Panc1 (cell line): ENCODE measurements at places on chromosomes 5 and 9. TPM values are rescaled to one million over a fixed set of nuclear protein-coding genes. Genes with fewer than 3 reads are reported as not detected.

Gene NIM1K
- total RNA-seq, result 0.59 TPM

Gene LECT2
- total RNA-seq, result not detected

Gene ZNG1C
- total RNA-seq, result 22.4 TPM

Gene SPINK6
- total RNA-seq, result not detected

Gene LRRC19
- not detected for total RNA-seq

Gene CDH9
- total RNA-seq, result 0.10 TPM

Gene UGT3A2
- total RNA-seq, result 0.10 TPM

Gene GARIN3
- total RNA-seq, result not detected

Gene PCDHGC5
- 0.36 TPM for total RNA-seq

Gene GABRP
- total RNA-seq, result not detected

Gene TBCA
- 302 TPM for total RNA-seq

Gene SLC28A3
- total RNA-seq, result not detected

Gene DNAI1
- 2.2 TPM for total RNA-seq

Gene IFNE
- total RNA-seq, result 0.44 TPM

Gene KCNMB1
- not detected for total RNA-seq

Gene ARSK
- 13.7 TPM for total RNA-seq

Gene RLN2
- not detected for total RNA-seq

Gene IL33
- not detected for total RNA-seq

Gene CAMK2A
- 0.51 TPM for total RNA-seq

Gene TEK
- not detected for total RNA-seq

Gene GRM6
- total RNA-seq, result not detected

Gene SOHLH1
- total RNA-seq, result not detected

Gene FGF1
- total RNA-seq, result not detected

Gene DMRTA1
- total RNA-seq, result 1.8 TPM

Gene IL4
- total RNA-seq, result not detected

Gene BAAT
- 0.08 TPM for total RNA-seq

Gene MARCHF3
- total RNA-seq, result 3.0 TPM

Gene IL9
- total RNA-seq, result not detected

Gene RASGEF1C
- total RNA-seq, result 0.49 TPM

Gene GPR151
- total RNA-seq, result not detected

Gene SPINK13
- not detected for total RNA-seq

Gene F12
- 13.4 TPM for total RNA-seq

Gene TLX3
- not detected for total RNA-seq

Gene AMBP
- 1.7 TPM for total RNA-seq

Gene IFNA13
- total RNA-seq, result not detected

Gene HDHD3
- 14.5 TPM for total RNA-seq

Gene PCDHA5
- 0.10 TPM for total RNA-seq

Gene TAF11L10
- not detected for total RNA-seq

Gene GPR150
- total RNA-seq, result 0.54 TPM

Gene C9orf153
- total RNA-seq, result not detected

Gene MEIKIN
- total RNA-seq, result not detected

Gene STK10
- 34.9 TPM for total RNA-seq

Gene THBS4
- total RNA-seq, result 0.31 TPM

Gene BRD9
- total RNA-seq, result 64.3 TPM

Gene LCNL1
- total RNA-seq, result 0.82 TPM

Gene RICTOR
- total RNA-seq, result 21.3 TPM
